Spleen (tissue), 13 donors: ENCODE measurements at places on chromosomes 7 and 10. TPM values are rescaled to one million over a fixed set of nuclear protein-coding genes. Genes with fewer than 3 reads are reported as not detected.

Gene JAZF1
- total RNA-seq, result 33.8 TPM

Gene PLXNA4
- 7.7 TPM for total RNA-seq

Gene AKR1C4
- total RNA-seq, result not detected

Gene WNT2
- 5.3 TPM for total RNA-seq

Gene TDRD1
- total RNA-seq, result 0.60 TPM

Gene HOXA9
- total RNA-seq, result 3.0 TPM

Gene STAG3
- 9.3 TPM for total RNA-seq
